ENCODE measurements at places on chromosomes 5 and 9.

DNA sequence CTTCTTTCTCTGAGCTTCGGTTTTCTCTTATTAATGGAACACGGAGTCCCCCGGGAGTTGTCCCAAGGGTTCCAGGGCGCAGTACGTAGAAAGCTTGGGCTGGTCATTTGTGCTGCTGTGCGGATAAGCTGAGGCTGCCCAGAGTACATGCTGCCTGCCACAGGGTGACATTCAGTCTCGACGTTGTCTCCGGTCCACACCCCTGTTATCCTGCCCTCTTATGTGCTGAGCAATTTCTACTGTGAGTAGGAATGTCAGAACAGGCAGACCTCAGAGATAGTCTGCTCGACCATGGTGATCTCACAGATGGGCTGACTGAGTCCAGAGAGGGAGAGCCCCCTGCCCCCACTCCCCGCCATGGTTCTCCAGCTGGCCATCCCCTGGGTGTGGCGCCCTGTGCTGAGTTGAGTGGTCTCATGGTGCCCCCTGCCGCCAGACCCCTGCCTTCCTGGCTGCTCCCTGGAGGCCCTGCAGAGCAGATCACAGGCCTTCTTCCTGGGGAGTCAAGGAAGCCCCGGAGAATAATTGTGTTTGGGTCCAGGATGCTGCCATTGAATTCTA, 124.0 kb downstream of the RGS3 start:
- DNase-seq = no peak

DNA sequence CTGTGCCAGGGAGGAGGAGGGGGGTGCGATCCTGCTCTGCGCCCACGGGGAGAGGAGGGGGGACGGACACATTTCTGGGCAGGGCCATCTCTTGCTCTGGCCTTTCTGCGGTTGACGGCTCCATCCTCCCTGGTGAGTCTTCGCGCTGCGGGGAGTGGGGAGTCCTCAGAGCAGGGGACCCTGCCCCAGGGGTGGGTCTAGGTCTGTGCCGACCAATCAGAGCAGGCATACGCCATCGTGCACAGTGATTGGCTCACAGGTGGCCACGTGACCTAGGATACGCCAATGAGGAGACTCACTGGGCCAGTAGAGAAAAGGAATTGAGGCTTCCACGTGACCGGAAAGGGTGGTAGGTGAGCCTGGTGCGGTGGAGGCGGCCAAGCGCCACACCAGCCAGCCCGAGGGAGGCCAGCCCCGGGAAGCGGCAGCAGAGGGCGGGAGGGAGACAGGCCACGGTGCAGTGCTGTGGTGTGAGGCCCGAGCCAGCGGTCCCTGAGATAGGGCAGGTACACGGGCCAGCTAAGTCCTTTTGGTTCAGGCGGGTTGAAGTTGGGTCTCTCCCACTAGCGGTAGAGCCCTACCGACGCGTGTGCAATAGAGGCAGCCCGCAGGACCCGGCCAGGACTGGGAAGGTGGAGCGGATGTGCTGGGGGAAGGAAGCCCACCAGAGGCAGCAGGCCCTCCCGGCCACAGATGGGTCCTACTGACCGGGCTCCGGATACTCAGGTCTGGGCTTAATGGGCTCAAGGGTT, 65.2 kb upstream of the RNF130 start:
- no peak for DNase-seq

DNA sequence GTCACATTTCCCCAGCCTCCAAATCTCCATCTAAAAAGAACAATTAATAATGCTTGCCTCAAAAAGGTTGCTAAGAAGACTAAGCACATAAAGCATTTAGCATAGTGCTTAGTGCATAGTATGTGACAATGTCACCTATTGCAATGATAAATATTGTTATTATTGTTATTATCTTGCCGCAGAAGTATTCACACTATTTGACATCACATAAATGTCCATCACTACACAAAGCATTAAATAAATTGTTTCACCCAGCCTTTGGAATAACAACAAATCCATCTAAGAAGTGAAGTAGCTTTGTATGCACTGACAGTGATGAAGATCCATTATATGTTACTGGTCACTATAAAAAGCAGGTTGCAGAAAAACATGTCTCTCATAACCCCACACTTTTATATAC, 2263.9 kb upstream of the WWC1 start:
- no peak for DNase-seq

- no peak for DNase-seq
These were observed 511.7 kb upstream of the KLF4 start for GRCh38 chr9:108001237-108001636.

- DNase-seq = no peak
These were observed 104.3 kb downstream of the ADCY2 start for GRCh38 chr5:7500256-7500655.

- no peak for DNase-seq
These were observed 11.4 kb upstream of the GRIN1 start for GRCh38 chr9:137127301-137128157.

GRCh38 chr5:89313804-89314588, 431.0 kb upstream of the MEF2C start:
- DNase-seq = no peak

GRCh38 chr5:136639616-136640015, 274.3 kb upstream of the TRPC7 start:
- no peak for DNase-seq

GRCh38 chr9:98721643-98722042, 12.9 kb upstream of the GABBR2 start:
- no peak for DNase-seq

- no peak for DNase-seq
These were observed 261.7 kb upstream of the PAPPA start for GRCh38 chr9:115891929-115892328.

DNA sequence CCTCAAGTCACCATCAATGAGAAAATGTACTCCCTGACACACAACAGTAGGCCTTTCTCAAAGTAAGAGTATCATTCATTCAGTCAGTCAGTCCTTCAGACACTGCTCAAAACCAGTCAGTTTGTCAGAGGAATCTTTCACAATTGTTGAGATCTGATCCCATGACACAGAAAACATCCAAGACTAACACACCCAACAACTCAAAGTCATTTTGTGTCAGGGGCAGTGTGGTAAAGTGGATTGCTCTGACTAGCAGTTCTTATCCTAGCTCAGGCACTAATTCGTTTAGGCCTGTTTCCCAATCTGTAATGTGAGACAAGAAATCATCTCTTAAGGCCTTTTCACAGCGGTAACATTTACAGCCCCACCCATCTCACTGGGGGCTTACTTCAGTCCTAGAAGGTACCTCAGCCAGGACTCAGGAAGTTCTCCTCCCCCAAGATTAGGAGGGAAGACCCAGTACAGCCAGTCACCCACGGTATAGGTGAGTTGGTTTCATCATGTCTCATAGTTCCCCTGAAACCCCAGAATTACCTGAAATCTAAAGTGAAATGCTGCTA, 31.9 kb downstream of the SH3TC2 start:
- DNase-seq = no peak

DNA sequence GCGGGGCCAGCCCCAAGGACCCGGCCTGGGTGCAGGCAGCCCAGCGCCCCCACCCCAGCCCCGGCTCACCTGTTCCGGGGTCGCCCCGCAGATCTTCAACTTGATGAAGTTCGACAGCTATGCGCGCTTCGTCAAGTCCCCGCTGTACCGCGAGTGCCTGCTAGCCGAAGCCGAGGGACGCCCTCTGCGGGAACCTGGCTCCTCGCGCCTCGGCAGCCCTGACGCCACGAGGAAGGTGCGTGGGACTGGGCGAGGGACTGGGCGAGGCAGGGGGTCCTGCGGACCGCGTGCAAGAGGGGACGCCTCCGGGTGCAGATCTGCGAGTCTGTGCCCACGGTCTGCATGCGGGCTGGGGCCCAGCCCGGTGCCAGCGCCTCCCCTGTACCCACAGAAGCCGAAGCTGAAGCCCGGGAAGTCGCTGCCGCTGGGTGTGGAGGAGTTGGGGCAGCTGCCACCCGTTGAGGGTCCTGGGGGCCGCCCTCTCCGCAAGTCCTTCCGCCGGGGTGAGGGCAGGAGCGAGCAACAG, 9.7 kb downstream of the RGS14 start:
- no peak for DNase-seq

DNA sequence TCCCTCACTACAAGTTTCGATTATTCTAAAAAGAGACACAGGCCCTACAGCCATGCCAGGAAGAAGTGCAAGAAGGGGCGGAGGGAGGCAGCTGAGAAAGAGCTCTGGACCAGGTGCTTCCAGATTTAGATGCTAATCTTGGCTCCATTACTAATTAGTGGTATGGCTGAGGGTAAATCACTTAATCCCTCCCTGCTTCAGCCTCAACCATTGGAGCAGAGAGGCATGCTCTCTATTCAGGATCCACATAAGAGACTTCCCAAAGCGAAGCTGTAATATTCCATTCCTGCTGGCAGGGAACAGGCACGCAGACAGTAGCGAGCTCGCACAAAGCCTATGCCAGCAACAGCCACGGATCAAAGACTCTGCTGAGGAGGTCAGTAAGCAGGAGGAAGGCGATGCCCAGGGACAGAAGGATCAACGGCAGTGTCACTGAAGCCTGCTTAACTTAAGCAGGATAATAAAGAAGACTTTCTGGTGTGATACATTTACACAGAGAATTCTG, 24.2 kb downstream of the LIFR start:
- DNase-seq = peak; percentile 94

- peak; percentile 33 for DNase-seq
These were observed 638 bp downstream of the MARCHF3 start for GRCh38 chr5:127029581-127030258.

GRCh38 chr9:16221366-16221765, 649.1 kb downstream of the BNC2 start:
- peak; percentile 41 for DNase-seq

- no peak for DNase-seq
These were observed 363.9 kb downstream of the KDM4C start for GRCh38 chr9:7121664-7122063.

DNA sequence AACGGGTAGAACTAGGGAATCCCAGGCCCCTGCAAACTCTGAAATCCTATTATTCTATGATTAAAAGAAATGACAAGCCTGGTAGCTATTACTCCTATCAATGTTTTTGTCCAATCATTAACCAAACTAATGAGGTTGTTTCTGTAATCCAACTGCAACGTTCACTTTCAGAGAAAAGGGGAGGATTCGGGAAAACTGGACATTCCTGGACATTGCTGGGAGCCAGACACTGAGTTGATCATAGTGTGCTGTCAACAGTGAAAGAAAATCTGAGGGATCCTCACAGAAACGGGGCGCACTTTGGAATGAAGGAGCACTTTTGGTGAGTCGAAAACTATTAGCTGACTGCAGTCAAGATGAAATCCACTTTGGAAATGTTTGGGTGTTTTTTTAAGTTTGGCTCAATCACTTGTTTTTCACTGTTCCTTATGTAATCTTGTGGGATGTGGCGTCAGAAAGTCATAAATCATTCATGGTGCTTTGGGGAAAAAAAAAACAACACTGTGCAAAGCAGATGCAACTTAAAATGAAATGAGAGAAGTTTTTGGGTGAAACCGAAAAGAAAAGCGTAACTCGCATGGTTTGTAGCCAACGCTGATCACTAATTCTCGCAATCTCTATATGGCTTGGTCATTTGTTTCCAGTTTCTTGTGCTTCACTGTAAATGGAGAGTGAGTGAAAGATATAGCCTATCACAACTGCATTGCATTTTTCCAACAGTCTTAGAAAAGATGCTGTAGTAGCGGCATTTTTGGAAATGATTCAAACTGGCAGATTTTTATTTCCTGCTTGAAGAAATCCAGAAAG, 51.2 kb upstream of the ADRA1B start:
- DNase-seq = no peak

GRCh38 chr9:8867148-8867547, 1067.6 kb upstream of the DMAC1 start:
- no peak for DNase-seq

DNA sequence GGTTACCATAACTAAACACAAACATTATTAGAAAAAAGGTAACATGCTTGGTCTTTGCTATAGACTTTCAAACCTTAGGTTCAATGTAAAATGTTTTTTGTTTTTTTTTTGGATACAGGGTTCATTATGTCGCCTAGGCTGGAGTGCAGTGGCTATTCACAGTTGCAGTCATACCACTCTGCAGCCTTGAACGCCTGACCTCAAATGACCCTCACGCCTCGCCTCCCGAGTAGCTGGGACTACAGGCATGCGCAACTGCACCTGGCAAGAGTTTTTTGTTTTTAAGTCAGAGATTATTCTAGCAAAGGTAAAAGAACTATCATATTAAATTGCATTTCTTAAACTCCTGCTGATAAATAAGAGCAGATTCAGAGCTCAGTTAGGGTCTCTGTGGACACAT, 55.1 kb upstream of the NR5A1 start:
- DNase-seq = no peak

- DNase-seq = no peak
These were observed 26.3 kb downstream of the NMUR2 start for GRCh38 chr5:152378730-152379129.

DNA sequence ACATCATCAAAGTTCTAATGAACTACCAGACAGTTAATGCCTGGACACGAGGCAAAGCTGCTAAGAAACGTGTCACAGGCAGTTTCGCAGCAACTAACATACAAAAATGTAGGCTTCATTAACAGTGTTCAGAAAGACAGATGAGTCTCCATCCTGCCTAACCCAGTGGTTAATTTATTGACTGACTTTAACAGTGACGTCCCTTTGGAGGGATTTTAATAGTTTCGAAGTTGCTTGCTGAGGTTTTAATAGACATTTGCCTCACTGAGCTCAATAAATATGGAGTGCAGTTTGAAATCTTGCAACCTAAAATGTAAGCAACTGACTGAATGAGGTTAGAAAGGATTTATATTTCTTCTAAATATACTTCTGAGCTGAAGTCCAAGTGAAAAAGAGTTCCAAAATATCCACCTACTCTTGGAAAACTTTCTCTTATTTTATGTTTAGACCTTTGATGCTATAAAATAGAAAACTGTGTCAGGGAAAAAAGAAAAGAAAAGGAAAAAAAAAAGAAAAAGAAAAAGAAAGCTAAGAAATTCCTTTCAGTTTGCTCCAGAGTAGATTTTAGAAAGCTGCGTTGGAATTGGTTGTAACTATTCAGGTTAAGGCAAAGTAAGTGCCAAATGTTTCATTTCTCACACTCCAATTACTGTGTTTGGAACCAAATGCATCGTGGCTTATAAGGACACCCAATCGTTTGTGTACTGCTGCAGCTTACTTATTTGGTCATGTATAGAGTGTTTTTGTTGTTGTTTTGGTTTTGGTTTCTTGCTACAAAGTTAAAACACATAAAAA, 2016.6 kb downstream of the MAT2B start:
- DNase-seq = no peak

- DNase-seq = peak; percentile 18
These were observed 31.7 kb downstream of the ZDHHC21 start for GRCh38 chr9:14661421-14662059.

- DNase-seq = no peak
These were observed 4.7 kb upstream of the PURA start for GRCh38 chr5:140109018-140109758.

DNA sequence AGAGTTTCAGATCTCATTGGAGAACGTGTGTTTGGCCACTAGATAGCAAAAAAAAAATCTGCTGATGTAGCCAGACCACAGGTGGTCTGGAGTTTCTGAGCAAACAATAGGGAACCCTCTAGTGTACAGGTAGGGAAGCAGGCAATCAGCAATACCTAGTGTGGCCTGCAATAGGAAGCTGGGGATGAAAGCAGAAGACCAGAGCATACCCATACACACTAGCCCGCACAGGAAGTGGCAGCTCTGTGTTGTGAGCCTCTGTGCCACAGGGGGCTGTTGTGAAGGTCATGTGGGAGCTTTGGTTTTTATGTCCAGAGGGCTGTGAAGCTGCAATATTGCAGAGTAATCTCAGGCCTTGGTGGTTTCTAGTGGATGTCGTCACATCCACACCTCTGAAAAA, 81.2 kb downstream of the MTAP start:
- DNase-seq = no peak
